ENCODE measurements at places on chromosomes 4 and X.

- DNase-seq = no peak
Observed at GRCh38 chr4:28948501-28948900, 1771.7 kb upstream of the PCDH7 start.

GRCh38 chr4:165524532-165525190 lies 145.9 kb downstream of the CPE start:
- DNase-seq = no peak

DNA sequence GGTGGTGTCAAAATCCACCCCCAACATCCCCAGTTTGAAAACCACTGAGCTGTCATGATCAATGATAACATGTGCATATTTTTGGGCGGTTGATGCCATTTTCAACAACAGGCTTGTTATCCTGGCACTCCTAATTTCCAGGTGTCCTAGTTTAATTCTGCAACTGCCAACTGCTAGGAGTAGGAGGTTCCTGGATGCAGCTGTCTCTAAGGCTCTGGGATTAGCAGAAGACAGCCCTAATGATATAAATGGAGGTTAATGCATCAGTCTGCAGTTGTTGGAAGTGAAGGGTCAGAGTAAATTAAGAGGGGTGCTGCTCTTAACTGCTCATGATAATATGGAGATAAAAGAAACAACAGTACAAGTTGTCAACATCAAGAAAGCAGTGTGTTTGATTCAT lies 23.8 kb downstream of the ARFIP1 start:
- DNase-seq = no peak

DNA sequence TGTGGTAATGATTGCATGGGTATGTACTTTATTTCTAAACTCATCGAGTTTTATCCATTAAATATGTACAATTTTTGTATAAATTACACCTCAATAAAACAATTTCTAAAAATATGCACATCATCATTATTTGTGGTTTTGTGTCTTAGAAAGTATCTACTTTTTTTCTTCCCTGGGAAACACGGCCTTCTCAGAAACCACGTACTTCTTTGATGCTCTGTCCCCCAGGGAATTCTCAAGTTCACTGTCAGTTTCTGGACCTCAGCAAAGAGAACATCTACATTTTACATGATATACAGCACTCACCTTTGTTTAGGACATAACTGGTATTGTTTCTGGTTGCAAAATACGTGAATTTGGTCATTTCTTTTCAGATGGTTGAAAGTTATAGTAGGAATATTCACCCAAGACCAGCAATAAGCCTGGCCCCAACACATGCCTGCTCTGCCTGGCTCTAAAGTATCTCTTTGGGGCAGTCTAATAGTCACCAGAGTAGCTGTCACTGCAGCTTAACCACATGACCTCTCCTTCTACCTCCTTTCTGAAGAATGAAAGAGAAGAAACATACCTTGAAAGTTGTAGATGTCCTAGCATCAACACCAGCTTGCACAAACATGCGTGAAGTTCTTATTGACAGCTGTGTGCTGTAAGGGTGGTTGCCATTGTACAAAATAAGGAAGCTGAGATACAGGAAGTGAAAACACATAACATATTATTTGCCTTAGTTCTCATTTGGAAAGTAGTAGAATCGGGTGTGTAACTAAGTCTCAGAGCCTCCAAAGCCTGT lies 48.4 kb upstream of the SPANXN4 start:
- no peak for DNase-seq

GRCh38 chrX:103488794-103489193 lies 30.5 kb downstream of the RAB40A start:
- no peak for DNase-seq

GRCh38 chr4:23884741-23885140 lies 5.1 kb downstream of the PPARGC1A start:
- DNase-seq = no peak

GRCh38 chr4:74794382-74795010 lies at the start of gene BTC:
Gene BTC, minus strand, starts transcription at chr4:74794523. Its CDS starts 198 bp downstream, at chr4:74794325.
- no peak for DNase-seq

DNA sequence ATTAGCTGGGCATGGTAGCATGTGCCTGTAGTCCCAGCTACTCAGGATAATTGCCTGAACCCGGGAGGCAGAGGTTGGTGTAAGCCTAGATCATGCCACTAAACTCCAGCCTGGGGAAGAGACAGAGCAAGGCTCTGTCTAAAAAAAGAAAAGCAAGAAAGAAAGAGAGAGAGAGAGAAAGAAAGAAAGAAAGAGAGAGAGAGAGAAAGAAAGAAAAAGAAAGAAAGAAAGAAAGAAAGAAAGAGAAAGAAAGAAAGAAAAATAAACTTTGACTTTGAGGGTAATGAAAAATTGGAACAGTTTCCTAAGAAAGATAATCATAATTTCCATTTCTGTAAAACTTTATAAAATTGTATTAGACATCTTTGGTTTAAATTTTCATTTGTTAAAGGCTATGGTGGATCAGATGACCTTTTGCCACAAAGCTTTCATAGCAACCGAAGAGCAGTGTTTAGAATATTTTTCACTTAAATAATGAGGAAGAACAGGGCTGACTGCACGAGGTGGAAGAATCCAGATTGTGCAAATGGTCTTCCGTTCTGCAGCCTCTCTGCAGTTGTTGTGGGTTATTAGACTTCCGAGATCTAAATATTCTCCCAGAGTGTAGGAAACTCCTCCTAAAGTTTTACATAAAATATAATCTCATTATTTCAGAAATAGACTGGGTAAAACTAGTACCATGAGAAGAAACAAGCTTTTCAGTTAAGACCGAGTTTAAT lies 55.9 kb downstream of the RBM47 start:
- no peak for DNase-seq

Data from hematopoietic multipotent progenitor cell (in vitro differentiated cells).